ENCODE measurements at places on chromosomes 16 and 17.

DNA sequence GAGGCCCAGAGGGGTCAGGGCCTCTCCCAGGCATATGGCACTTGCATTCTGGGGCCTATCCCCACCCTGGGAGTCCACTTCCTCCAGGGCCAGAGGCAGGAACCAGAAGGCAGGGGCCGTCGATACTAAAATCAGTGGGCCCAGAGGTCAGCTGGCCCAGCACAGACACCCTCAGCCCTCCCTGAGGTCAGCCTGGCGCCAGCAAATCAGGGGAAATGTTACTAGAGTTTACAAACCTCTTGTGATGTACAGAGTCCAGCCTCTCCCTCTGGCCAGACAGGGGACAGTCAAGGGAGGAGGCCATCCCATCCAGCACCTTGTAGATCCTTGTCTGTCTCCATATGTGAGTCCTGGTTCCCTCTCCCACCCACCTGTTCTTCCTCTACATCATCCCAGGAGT lies 10.8 kb downstream of the CDH5 start:
- no peak for DNase-seq

- DNase-seq: no peak
These were observed 67.0 kb downstream of the PITPNC1 start for GRCh38 chr17:67443931-67444595.

GRCh38 chr17:75824666-75825065 lies 19.5 kb downstream of the UNC13D start:
- no peak for DNase-seq

DNA sequence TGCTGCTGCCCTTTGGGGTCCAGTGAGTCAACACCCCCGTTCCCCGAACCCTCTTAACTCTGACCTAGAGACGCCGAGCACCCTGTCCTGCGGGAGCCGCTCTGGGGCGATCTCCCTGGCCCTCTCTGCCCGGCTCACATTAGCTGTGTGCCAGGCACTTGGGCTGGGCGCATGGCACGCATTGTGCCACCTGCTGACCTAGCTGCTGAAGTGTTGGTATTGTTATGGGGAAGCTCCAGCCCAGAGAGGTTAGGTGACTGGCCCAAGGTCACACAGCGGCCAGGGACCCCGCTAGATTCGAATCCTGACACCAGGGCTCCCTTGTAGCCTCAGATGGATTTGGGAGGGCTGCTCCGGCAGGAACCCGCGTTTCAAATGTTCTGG lies 1.1 kb downstream of the HSD17B1 start:
- DNase-seq: no peak

GRCh38 chr16:83899978-83900377 lies 1.1 kb downstream of the MLYCD start:
- no peak for DNase-seq

GRCh38 chr17:45828582-45829133 lies 16.0 kb upstream of the SPPL2C start:
- DNase-seq: peak; percentile 37

DNA sequence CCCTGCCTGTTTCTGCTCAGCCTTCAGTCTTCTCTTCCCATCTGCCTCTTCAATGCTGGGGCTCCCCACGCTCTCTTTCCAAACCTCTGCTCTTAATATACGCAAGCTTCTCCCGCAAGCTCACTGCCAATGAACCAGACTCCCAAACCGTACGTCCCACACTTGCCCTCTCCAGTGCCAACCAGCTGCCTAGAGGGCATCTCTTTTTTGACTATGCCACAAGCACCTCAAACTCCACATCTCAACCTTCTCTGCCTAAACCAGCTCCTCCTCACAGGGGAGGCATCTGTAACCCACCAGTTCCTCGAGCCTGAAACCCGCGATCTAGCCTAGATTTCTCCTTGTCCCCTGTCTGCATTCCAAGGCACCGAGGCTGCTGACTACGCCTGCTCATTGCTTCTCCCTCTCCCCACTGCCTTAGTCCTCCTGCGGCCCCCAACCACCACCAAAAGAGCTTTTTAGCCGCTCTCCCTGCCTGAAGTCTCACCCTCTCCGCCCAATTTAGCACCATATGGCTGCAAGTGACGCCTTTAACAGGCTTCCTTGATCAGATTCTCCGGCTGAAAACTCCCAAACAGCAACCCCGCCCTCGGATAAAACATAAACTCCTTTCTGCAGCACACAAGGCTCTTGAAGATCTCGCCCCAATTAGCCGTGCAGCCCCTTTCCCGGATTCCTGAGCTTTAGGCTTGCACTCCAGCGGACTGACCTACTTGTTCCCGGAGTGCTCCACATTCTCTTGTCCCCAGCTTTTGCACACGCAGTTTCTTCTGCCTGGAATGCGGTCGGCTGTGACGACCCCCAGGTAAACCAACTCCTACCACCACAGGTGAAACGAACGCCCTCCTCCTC lies 1.5 kb downstream of the GGA2 start:
- DNase-seq: peak; percentile 43

- DNase-seq: peak; percentile 90
These were observed 505 bp upstream of the COG1 start for GRCh38 chr17:73192206-73192893.

GRCh38 chr16:87202346-87202745 lies 114.8 kb downstream of the C16orf95 start:
- DNase-seq: peak; percentile 49

- DNase-seq: no peak
These were observed 69.1 kb downstream of the COPRS start for GRCh38 chr17:31789707-31790505.

DNA sequence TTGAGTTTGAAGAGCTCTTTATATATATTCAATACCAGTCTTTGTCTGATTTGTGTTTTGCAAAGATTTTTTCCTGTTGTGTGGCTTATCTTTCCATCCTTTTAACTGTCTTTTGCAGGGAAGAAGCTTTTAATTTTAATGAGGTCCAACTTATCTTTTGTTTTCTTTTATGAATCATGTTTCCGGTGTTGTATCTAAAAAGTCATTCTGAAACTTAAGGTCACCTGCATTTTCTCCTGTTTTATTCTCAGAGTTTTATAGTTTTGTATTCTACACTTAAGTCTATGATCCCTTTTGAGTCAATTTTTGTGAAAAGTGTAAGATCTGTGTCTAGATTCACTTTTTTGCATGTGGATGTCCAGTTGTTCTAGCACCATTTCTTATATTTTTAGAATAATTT lies 24.6 kb upstream of the COX10 start:
- no peak for DNase-seq

GRCh38 chr16:58393138-58393504 lies 850 bp downstream of the GINS3 start:
- peak; percentile 20 for DNase-seq

GRCh38 chr17:76566988-76567431 lies 18.6 kb downstream of the ST6GALNAC2 start:
- DNase-seq: no peak

All from adipocyte (in vitro differentiated cells).